ENCODE measurements at places on chromosomes 7 and 10.

GRCh38 chr10:69892816-69893215 lies 91.1 kb downstream of the COL13A1 start:
- DNase-seq = no peak

GRCh38 chr7:115953592-115954255 lies 76.8 kb downstream of the TFEC start:
- DNase-seq = no peak

DNA sequence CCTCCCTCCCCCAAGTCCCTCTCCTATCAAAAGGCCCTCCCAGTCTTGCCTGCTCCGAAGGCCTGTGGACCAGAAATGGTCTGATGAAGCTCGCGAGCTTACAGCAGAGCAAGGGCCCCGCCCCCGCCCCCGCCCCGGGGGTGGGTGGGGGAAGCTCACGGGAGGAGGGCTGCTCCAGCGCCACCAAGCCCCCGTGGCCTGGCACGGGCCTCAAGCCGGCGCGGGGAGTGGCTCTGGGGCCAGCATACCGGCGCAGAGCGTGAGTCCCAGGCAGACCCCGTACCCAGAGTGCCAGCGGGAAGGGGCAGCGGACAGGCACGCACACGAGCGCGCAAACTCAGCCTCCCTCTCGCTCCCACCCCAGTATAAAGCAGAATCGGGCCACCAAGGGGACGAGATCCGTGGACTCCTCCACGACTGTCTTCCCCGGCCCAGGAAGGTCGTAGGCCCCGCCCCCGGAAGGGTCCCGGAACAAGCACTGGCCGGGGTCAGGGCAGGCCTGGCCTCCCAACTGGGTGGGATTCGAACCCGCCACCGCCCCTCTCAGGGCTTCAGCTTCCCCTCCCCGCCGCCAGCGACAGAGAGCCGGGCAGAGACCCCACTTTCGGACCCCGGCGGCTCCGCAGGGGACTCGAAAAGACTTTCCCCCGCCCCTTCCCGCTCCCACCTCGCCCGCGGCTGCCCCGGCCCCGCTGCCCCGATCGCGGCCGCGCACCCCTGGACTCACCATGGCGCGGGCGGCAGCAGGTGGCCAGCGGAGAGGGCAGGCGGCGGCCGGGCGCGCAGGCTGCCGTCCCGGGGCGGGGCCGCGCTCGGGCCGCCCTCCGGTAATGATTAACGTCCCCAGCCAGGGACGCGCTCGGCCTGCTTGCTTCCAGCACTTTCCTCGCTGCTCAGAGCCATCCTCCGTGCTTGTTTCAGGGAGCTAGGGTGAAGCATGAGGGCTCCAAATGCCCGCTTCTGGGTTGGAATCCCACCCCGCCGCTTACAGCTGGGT lies at the start of gene PCBD1:
PCBD1 (minus strand) TSS at position 762 of the 997 bp plus-strand sequence; CDS start at position 730, 32 bp downstream.
- peak; percentile 68 for DNase-seq

DNA sequence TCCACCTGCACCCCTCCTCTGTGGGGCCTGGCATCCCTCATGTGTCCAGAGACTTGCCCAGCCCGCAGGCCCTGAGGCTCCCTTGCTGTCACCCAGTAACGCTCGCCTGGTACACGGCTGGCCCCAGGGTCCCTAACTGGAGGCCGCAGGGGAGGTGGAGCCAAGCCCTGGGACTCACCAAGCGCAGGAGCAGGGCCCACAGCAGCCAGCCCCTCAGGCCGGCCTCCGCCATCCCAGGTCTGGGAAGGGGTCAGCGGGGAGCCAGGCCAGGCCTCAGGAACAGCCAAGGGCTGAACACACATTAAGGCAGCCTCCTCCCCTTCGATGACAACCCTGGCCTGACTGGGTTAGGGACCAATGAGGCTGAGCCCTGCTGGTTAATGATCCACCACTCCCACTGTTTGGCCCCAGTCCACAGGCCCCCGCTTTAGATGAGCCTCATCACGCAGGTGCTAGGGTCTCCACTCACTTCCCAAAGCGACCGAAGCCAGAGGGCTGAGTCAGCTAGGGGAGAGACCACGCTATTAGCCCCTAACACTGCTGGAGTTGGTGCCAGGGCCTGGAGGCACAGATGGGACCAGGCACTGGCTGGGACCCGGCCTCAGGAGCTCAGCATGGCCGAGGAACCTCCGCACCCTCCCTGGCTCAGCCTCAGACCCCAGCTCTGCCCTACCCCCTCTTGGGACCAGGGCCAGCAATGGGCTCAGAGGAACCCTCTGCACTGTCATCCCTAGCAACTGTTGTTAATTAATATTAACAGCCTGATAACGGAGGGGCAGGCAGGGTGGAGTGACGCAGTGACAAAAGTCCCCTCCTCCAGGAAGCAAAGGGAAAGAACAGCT lies at the start of gene NPC1L1:
NPC1L1 (minus strand) TSS at position 303 of the 842 bp plus-strand sequence; CDS start at position 232, 71 bp downstream.
- DNase-seq = no peak

DNA sequence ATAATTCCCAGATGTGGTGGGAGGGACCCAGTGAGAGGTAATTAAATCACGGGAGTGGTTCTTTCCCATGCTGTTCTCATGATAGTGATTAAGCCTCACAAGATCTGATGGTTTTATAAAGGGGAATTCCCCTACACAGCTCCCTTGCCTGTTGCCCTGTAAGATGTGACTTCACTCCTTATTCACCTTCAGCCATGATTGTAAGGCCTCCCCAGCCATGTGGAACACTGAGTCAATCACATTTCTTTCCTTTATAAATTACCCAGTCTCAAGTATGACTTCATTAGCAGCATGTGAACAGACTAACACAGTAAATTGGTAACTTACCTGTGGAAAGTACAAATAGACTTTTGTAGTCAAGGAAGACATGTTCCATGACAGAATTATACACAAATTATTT lies 55.2 kb downstream of the ZNF716 start:
- no peak for DNase-seq

- no peak for DNase-seq
Measured at GRCh38 chr10:130282492-130283218, 146.5 kb downstream of the GLRX3 start.

DNA sequence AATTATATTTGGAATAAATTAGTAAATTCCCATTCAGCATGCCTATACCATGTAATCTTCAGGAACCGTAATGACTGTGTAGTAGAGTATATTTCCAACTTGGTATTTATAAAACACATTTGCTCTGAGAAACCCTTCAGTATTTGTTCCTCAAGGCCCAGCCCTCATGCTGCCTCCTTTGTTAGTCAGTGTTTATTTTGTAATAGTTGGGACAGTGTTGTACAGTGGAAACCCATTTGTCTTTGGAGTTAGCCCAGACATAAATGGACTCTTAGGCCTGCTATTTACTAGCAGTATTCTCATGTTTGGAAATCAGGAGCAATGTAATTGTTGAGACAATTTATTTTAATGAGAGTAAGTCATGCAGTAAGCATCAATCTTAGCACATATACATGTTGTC lies 686.9 kb downstream of the AUTS2 start:
- DNase-seq = no peak

- DNase-seq = no peak
Measured at GRCh38 chr10:13593535-13593934, 6.8 kb downstream of the PRPF18 start.

GRCh38 chr7:75738604-75738974 lies at the start of gene HIP1:
TSS of gene HIP1 (minus strand) at chr7:75738941. CDS start at chr7:75738920, 21 bp downstream.
- no peak for DNase-seq

- no peak for DNase-seq
Measured at GRCh38 chr7:52540041-52540440, 495.4 kb upstream of the POM121L12 start.

- no peak for DNase-seq
Measured at GRCh38 chr10:128859738-128860386, 607.2 kb upstream of the MGMT start.

DNA sequence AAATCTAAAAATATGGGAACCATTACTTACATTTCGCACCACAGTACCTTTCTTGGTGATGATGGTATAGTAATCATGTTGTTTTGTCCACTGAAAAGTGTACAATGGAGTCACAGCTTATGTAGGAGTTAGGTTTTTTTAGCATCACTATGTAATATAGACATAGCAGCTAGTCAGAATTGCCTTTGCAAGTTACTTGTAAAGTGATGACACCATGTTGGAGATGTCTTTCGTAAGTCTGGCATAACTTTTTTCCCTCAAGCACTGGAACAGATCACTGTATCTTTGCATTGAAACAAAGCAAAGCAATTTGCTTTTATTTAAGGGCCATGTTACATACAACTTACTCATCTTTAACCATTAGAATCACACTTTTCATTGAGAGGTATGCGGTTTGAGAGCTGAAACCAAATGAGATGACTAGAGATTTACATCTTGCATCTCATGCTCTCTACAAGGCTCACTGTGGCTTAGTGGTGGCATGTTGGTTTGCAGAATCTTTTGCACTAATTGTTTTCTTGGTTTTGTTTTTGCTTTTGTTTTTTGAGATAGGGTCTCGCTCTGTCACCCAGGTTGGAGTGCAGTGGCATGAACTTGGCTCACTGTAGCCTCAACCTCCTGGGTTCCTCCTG lies 18.3 kb downstream of the UBN2 start:
- DNase-seq = no peak

- no peak for DNase-seq
Measured at GRCh38 chr7:50293509-50294179, 10.9 kb upstream of the IKZF1 start.

GRCh38 chr7:64978497-64979203 lies 12.2 kb downstream of the ZNF117 start:
- DNase-seq = no peak

DNA sequence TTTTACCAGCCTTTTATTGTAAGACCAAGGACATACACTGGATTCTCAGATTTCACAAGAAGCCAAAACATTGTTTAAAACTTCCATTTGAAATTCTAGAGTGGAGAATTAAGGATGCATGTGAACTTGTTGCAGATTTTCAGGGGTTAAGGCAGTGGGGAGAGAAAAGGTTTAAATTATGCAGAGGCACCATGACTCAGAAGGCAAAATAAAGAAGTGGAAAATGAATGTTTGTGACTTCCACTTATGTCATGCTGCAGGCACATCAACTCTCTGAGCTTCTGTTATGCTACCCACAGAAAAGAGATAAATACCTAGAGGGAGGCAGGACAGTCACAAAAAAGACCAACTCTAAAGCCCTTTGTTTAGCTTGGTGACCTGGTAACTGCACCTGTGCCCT lies 84.4 kb upstream of the BET1 start:
- DNase-seq = no peak

DNA sequence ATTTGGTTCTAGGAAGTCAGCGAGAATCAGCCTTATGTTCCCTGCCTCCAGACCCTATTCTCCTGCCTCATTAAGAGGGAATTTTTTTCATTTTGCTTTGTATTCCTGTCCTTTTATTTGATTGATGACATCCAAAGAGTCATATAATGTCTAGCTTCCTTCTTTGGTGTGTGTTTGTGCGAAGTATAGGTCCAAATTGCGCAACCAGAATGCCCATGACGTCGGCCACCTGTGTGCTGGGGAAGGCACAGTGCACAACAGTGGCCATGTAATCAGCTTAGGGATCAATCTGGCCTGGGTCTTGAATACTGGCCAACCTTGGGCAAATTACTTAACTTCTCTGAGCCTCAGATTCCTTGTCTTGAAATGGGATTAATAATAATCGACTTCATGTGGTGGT lies 206.2 kb downstream of the VTI1A start:
- no peak for DNase-seq

DNA sequence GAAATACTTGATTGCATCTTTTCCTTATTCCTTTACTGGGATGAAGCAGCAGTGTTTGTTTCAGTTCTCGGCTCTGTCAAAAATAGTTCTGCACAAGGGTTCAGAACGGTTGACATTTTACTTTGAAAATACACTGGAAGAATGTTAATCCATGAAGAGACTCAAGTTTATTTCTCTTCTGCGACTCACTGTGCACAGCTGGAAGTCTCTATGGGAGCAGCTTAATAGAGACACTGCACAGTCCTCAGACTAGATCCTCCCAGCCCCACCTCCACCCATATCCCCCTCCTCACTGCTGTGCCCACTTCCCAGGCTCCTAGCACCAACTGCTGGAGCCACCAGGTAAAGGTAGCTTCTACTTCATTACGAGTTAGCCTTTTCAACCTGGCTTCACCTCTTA lies 517.8 kb downstream of the GRID1 start:
- no peak for DNase-seq

GRCh38 chr10:107733328-107734130 lies 569.0 kb upstream of the SORCS1 start:
- DNase-seq = no peak

DNA sequence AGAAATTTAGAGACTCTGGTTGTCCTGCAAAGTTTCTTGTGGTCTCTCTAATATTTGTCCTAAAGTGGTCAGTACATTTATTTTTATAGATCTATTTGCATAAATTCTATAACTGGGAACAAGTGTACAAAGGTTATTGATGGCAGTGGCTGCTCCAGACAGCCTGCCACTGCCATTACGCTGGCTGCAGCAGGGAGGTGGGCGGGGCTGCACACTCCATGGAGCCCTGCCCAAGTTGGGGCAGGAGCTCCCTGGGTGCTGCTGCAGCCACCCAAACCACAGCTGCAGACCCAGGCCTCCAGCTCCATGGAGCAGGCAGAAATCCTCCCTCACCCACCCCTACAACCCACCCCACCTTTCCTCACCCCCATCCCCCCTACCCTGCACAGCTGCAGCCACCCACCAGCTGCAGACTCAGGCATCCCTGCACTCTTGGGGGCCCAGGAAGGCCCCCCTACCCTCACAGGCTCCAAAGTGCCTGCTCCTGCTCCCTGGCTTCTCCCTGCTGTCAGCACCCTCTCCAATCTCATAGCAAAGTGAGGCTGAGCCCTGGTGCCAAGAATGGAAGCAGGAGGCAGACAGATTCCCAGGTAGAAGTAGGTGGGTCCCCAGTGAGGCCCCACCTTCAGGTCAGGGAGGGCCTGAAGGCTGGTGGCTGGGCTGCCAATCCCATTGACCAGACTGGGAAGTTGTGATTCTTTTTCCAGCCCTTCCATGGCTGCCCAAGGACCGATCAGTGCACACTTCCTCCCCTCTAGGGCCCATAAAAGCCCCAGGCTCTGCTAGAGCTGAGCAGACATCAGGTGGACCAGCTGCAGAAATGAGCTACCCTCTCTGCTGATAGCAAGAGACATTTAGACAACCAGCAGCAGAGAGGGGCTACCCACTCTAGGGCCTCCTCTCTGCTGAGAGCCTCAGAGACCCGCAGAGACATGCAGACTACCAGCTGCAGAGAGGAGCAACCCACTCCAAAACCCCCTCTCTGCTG lies 4.8 kb upstream of the CYP3A43 start:
- DNase-seq = no peak

GRCh38 chr7:34069676-34070075 lies 164.3 kb downstream of the BMPER start:
- DNase-seq = no peak

- DNase-seq = no peak
Measured at GRCh38 chr10:133087679-133088178, at the start of gene ADGRA1. TSS of gene ADGRA1 (plus strand) at chr10:133087924. CDS start at chr10:133088910, 986 bp downstream.

DNA sequence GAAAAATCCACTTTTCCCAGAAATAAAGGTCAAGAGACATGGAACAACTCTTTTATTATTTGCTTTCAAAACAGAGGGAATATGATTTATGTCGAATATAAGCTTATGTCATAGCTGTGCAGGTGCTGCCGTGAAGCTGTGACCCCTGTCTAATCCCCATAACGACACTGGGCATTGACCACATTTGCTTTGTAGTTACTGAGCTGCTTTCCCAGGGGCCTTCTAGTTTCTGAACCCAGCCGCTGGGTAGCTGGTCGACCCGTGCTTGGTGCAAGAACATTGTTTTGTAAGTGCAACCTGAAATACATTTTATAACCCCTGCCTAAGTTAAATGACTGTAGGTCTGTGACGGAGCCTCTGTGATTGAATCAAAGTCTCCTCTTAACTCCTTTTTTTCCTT lies 144.9 kb upstream of the HDAC9 start:
- DNase-seq = no peak

Data from left renal pelvis (tissue), 4 donors.